ENCODE measurements at places on chromosomes 2 and 18.

DNA sequence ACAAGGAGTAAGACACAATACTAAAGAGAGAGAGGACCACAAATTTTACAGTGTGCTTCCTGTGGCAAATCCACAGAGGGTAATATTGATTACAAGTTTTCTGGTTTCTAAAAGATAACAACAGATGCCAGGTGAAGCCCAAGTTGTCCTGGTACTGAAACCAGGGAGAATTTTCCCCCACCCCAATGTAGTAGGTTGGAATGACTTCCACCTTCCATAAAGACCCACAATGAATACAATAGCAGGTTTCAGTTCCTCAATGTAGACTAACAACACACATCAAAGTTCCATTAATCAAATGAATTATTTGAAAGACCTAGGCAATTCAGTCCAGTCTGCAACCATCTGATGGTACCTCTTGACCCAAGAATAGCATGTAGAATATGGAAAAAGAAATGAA, 44.0 kb upstream of the TMEM247 start:
- no peak for DNase-seq

GRCh38 chr2:23924589-23925359, 2.1 kb downstream of the ATAD2B start:
- no peak for DNase-seq

GRCh38 chr2:128234613-128235012, 84.1 kb downstream of the HS6ST1 start:
- no peak for DNase-seq

DNA sequence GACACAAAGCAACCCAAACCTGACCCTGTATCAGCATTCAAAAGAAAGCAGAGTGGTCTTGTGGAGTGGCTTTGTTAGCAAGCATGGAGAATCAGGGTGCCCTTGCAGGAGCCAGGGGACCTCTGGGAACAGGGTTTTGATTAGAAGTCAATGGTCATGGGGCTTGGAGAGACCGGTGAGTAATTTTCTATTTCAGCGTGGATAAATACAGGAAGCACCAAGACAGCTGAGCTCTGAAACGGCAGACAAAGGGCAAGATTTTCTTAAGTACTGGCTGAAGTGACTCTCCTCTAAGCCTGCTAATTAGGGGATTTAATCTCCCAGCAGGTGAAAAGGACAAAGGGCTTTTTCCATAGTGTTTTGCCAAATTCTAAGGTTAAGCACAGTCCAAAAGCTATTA, 78.0 kb upstream of the GAREM1 start:
- no peak for DNase-seq

GRCh38 chr2:12074126-12074844, 327.9 kb downstream of the LPIN1 start:
- no peak for DNase-seq
